ENCODE measurements at places on chromosomes 4 and X. TPM values are rescaled to one million over a fixed set of nuclear protein-coding genes. Genes with fewer than 3 reads are reported as not detected.

DNA sequence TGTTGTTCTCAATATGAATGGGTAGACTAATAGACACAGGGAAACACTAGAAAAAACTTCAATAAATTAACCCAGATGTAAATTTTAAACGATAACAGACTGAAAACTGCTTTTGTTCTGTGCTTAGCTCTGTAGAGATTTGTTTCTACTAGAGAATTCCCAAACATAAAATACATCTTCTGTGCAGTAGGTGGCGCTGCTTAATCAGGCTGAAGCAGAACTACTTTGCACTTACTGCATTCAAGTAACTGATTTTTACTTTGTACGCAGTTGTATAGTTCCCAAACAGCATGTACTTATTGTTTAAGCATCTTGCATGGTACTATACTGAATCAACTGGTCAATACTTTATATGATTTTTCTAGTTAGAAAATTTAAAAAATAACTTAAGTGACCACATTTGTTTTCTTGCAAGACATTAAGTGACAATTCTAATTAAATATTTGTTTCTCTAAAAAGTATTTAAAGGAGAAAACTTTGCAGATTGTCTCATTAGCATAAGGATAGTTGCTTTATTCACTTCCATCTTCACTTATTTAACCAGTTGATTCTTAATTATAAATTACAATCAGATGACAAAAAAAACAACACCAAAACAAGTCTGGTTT lies 490.6 kb downstream of the IL15 start:
- peak; percentile 58 for DNase-seq

The FSTL5 gene
- not detected for polyA plus RNA-seq

DNA sequence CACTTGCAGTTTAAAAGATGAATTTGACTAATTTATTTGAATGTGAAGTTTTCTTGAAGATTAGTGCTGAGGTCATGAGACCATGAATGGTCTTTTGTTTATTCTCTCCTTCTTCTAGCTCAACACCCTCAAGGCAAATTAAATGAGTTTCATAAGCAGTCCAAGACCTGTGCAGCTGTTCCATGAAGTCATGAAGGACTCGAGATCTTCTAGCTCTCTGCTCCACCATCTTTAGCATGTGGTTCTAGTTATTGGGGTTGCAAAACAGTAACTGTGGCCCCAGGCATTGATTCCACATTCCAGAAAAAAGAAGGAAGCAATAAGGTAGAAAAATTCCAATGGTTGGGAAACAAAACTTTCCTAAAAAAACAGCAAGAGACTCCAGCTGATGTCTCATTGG lies 84.2 kb upstream of the HS3ST1 start:
- no peak for DNase-seq

DNA sequence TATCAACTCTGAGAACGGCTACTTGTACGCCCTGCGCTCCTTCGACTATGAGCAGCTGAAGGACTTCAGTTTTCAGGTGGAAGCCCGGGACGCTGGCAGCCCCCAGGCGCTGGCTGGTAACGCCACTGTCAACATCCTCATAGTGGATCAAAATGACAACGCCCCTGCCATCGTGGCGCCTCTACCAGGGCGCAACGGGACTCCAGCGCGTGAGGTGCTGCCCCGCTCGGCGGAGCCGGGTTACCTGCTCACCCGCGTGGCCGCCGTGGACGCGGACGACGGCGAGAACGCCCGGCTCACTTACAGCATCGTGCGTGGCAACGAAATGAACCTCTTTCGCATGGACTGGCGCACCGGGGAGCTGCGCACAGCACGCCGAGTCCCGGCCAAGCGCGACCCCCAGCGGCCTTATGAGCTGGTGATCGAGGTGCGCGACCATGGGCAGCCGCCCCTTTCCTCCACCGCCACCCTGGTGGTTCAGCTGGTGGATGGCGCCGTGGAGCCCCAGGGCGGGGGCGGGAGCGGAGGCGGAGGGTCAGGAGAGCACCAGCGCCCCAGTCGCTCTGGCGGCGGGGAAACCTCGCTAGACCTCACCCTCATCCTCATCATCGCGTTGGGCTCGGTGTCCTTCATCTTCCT lies 2.7 kb downstream of the PCDH10 start:
- no peak for DNase-seq

- DNase-seq = no peak
Observed at GRCh38 chr4:6313216-6313615, 43.6 kb downstream of the WFS1 start.

The CNKSR2 gene
- polyA plus RNA-seq = 0.14 TPM
